ENCODE measurements at places on chromosomes 6 and 20. TPM values are rescaled to one million over a fixed set of nuclear protein-coding genes. Genes with fewer than 3 reads are reported as not detected.

Gene GATA5
- total RNA-seq, result not detected

DNA sequence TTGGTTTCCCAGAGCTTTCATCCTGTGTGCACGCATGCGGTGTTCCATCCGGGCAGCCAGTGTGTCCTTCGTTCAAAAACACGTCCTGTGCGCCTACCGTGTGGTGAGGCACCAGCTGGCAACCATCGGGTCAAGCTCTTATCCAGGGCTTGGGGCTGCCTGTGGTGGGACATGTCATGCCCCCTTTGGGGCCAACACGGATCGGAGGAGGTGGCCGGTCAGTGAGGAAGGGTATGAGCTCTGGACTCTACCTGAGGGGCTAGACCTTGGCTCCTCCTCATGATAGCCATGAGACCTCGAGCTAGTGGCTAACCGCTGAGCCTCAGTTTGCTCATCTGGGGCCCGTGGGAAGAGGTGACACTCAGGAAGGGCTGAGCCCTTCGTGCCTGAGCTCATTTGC lies 158.5 kb upstream of the PMEPA1 start:
- DNase-seq, result no peak

- no peak for DNase-seq
These were observed 24.8 kb downstream of the LYRM2 start for GRCh38 chr6:89613790-89614189.

DNA sequence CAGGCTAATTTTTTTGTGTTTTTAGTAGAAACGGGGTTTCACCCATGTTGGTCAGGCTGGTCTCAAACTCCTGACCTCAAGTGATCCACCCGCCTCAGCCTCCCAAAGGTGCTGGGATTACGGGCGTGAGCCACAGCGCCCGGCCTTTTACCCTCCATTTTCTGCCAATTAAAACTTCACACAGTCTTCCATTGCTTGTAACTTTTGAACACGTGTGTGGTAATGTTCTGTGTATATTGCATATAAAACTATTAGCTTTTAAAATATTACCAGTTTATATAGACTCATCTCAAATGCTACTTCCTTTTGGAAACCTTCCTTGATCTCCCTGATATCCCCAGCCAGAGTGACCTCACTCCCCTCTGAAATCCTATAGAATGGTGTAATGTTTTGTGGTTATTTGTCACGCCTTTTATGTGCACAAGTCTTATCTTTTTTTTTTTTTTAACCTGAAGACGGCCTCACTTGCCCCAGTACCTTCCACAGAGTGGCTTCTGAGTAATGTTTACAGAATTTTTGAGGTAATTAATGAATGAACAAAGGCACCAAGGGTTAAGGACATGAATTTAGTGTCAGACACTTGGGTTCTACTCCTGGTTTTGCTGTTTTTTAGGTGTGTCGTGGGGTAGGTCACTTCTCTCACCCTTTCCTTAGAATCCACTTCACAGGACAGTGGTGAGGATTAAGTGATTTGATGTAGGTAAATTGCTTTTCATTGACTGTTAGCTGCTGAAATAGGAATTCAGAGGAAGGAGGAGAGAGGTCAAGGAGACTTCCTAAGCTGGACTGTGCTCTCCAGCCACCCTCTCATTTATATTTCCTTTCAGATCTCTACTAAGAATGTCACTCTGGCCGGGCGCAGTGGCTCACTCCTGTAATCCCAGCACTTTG lies 11.2 kb upstream of the MMP24 start:
- DNase-seq, result no peak

- DNase-seq, result no peak
These were observed 7.3 kb upstream of the COL12A1 start for GRCh38 chr6:75213112-75213511.

Gene HLA-DMB
- total RNA-seq, result 0.46 TPM

Gene SEL1L2
- total RNA-seq, result not detected

Gene KIAA1755
- total RNA-seq, result not detected

All from A673 (cell line).